T-helper 1 cell treated with Interleukin-12 subunit alpha and Interleukin-12 subunit beta and Interleukin-4 antibody, amounts not matched to agents 30 ng/mL and 1 ng/mL, for 36 hours (primary cell): ENCODE measurements at places on chromosomes 4 and X. TPM values are rescaled to one million over a fixed set of nuclear protein-coding genes. Genes with fewer than 3 reads are reported as not detected.

The NAA15 gene
- 71.5 and 73.5 TPM in 2 replicates for total RNA-seq

The TMEM131L gene
- 34.0 and 35.0 TPM in 2 replicates for total RNA-seq

The RGN gene
- total RNA-seq = not detected in 2 replicates

The ATXN3L gene
- total RNA-seq = not detected in 2 replicates
